Tibial artery (tissue), 4 donors: ENCODE measurements at places on chromosomes 2 and 18.
A peak's percentile ranks its signal among the peaks of the same experiment; 100 is the strongest.

DNA sequence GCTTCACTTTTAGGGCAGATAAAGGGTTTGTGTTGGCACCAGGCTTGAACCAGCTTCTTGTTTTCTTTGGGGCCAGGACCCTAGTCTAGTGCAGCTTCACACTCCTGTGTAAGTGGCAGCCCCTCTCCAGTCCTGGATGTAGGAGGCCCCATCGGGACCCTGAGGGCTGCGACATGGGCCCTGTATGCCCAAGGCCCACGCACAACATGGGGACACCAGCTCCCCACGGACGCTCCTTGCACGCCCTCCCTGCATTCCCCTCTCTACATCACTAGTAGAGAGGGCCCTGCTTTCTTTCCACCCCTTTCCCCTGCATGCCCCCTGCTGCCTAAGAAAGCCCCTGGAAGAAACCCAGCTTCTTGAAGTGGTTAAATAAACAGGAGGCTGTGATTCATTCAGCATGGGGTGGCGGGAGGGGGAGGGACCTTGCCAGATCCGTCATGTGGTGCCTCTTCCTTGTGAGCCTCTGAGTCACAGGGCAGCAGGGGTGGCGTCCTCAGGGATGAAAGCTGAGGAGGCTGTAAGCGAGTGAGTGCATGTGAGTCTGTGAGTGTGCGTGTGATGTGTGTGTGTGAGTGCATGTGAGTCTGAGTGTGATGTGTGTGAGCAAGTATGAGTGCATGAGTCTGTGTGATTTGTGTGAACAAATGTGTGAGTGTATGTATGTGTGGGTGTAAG is 42.5 kb downstream of the COPS8 start:
- no peaks in the 10 kb centered on the region for H3K27me3 ChIP-seq
- peaks cover 12% of the 10 kb centered on the region for H3K4me1 ChIP-seq
- H3K27ac ChIP-seq, result peak overlapping the region; percentile 65
- peak; percentile 98 for DNase-seq
- H3K36me3 ChIP-seq, result no peaks in the 10 kb centered on the region
- H3K4me3 ChIP-seq, result no peak overlapping the region

DNA sequence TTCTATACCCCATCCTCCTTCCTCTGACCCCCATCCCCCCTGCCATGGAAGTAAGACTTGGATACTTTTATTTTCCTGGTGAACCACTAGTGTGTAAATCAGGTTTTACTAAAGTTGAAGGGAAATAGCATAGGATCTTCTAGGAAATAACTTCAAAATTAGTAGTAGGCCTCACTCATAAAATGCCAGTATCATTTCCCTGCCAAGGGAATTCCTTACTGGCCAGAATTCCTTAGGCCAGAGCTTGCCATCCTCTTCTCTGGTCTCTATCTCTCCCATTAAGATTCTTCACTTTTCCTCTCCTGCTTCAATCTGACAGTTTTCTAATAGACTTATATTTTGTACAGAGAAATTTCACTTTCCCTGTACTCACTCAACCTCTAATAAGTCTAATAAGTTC is 322.8 kb upstream of the TANK start:
- H3K27me3 ChIP-seq, result no peaks in the 10 kb centered on the region
- H3K4me1 ChIP-seq, result no peaks in the 10 kb centered on the region
- no peaks in the 10 kb centered on the region for H3K36me3 ChIP-seq
- DNase-seq, result no peak
- no peak overlapping the region for H3K4me3 ChIP-seq

- no peak for DNase-seq
- no peaks in the 10 kb centered on the region for H3K36me3 ChIP-seq
- peaks cover 30% of the 10 kb centered on the region for H3K4me1 ChIP-seq
- no peaks in the 10 kb centered on the region for H3K27me3 ChIP-seq
- H3K27ac ChIP-seq, result no peak overlapping the region
Measured at GRCh38 chr2:23622966-23623675, 238.1 kb downstream of the KLHL29 start.

- no peaks in the 10 kb centered on the region for H3K27me3 ChIP-seq
- no peak overlapping the region for H3K27ac ChIP-seq
- H3K36me3 ChIP-seq, result no peaks in the 10 kb centered on the region
- no peak overlapping the region for H3K4me3 ChIP-seq
- H3K4me1 ChIP-seq, result no peaks in the 10 kb centered on the region
- DNase-seq, result no peak
Measured at GRCh38 chr18:70373042-70373519, 84.2 kb downstream of the SOCS6 start.
